ENCODE measurements at places on chromosomes 3 and 15. TPM values are rescaled to one million over a fixed set of nuclear protein-coding genes. Genes with fewer than 3 reads are reported as not detected.

Gene TUBGCP4
- 7.7 TPM for polyA plus RNA-seq

Gene AGBL1
- polyA plus RNA-seq = not detected

Gene ACAP2
- polyA plus RNA-seq = 40.1 TPM

Gene DPPA4
- 2.2 TPM for polyA plus RNA-seq

Gene TGM5
- polyA plus RNA-seq = not detected

Gene DNASE1L3
- polyA plus RNA-seq = not detected

Gene NPAP1
- polyA plus RNA-seq = not detected
